ENCODE measurements at places on chromosomes 7 and 10.
A peak's percentile ranks its signal among the peaks of the same experiment; 100 is the strongest.

GRCh38 chr7:151744656-151745638 is 132.0 kb downstream of the PRKAG2 start:
- DNase-seq: no peak

- peak; percentile 32 for DNase-seq
Observed at GRCh38 chr7:81721437-81721836, 48.4 kb downstream of the HGF start.

GRCh38 chr7:44072364-44073231 is 7.2 kb upstream of the PGAM2 start:
- peak; percentile 77 for DNase-seq

DNA sequence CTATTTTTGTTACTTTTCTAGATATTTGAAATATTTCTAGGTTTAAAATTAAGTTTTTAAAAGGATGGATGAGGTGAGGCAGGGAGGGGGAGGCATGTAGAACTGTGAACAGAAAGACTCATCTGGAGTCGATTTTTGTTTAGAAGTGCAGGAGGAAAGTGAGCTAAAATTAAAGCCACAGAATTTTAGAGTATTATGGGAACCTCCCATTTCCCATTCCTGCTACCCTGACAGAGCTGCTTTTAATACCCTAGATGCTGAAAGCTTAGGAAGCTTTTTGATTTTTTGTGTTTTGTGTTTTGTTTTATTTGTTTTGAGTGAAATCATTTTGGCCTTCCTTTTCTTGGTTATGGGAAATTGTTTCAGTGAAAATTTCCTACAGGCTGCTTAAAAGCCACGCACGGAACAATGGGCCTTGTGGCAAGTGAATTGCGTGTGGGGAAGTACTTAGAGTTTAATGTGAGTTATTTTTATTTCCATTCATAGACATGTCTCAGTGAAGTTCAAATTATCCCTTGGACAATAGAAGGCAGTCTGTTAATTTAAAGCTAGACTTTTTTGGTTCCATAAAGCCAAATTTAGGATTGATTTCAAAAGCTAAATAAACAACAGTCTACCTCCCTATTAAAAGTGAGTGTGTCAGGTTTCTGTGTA is 102.0 kb upstream of the HDAC9 start:
- DNase-seq: peak; percentile 46

- no peak for DNase-seq
Observed at GRCh38 chr7:106169821-106170610, 57.9 kb upstream of the SYPL1 start.
